ENCODE measurements at places on chromosomes 7 and 10.
A peak's percentile ranks its signal among the peaks of the same experiment; 100 is the strongest.

- DNase-seq = peak; percentile 41
These were observed 13.6 kb downstream of the GIMAP4 start for GRCh38 chr7:150580638-150581394.

DNA sequence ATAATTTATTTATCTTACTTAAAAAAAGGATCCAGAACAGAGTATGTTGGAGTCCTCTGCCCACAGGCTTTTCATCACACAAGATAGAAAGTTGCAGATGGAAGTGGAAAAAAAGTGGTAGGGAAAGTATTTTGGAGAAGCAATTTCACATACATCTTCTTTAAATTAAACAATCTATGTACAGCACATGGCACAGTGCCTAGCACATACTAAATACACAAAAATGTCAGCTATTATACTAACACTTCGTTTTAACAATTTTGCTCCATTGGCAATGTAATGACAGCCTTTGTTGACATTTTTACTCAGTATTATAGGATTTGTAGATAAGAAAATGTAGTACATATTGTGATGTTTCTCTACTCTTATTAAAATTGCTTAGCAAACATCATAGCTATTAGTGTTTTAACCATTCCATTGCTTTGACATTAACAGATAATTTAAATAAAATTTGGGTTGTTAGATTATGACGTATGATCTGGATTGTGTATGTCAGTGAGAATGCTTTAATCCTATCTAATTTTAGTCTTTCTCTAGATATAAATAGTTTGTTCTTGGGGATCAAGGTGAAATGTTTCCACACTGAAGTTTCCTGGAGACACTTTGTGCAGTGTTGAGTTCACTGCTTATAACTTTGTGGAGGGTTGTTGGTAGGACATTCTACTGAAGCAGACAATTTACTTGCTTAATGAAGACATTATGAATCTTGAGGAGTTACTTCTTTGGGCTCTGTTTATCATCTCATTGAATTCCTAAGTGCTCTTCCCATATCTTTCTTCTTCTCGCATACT, 202.8 kb upstream of the DKK1 start:
- no peak for DNase-seq

DNA sequence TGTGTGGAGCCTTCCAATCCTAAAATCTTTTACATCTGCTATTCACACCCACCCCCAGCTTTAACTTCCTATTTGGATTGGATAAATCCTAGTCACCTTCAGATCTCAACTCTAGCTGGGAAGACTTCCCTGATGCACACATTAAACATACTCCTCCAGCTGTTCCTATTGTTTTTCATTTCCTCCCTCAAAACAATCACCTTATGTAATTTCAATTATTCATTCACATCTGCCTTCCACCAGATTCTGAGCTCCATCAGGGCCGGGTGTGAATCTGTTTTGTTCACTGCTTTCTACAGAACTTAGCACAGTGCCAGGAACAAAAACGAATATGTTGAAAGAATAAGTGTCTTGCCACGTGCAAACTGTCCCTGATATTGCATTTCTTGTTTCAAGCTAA, 497.4 kb downstream of the PLXDC2 start:
- no peak for DNase-seq

DNA sequence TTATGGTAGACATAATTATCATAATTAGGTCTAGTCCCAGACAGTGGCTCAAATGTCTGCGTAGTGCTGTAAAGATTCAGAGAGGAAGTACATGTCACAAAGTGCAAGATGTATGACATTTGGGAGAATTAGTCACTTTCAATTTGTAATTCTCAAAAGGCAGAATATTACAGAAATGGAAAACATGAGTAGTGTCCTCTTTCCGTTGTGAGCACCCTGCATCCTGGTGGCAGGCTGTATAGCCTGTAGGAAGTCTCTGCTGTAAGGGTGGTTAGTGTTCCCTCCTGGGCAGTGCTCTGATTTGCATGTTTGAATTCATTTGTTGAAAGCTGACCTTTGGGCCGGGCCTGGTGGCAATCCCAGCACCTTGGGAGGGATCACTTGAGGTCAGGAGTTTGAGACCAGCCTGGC, 17.0 kb downstream of the CDK14 start:
- no peak for DNase-seq

DNA sequence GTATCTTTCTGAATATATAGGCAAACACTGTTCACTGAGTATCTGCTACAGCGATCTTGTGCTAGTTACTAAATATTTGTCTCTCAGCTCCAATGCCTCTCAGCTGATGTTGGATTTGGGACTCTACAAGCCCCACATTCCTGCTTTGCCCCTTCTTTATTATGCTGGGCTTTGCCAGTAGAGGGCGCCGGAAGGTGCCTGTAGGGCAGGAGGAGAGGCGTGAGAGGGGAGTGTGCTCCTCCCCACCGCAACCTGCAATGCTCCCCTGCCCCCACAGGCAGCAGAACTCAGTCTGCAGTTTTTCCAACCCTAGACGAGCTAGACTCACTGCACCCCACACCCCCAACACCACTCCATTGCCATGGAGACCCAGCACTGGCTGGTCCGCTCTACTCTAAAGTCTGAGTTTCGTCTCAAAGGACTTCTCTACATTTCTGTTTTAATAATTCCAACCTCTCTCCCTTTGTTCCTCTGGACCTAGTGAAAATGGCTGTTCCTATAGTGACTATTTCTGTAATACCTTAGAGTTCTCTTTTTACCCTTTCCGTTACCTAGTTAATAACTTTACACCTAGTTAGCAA, 337.6 kb downstream of the CCSER2 start:
- DNase-seq = no peak

- DNase-seq = no peak
These were observed 135.1 kb upstream of the ZWINT start for GRCh38 chr10:56496186-56496486.

- DNase-seq = no peak
These were observed 367.8 kb upstream of the C7orf33 start for GRCh38 chr7:148222721-148223120.

DNA sequence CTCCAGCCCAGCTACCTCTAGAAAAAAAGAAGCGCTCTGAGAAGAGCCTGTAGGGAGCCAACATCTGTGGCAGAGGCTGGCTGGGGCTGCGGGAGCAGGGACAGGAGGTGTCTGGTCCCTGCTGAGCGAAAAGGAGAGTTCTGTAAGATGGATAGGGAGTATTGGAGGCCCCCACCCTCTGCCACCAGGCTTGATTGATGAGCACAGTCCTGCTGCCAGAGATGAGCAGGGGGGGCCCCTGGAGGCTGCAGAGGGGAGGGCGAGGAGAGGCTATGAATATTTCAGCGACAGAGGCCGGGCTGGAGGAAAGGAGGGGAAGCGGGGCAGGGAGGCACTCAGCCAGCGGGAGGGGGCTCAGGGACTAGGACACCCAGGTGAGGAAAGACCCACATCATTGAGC, 44.5 kb upstream of the HSPB1 start:
- DNase-seq = no peak

- DNase-seq = no peak
These were observed 339.7 kb downstream of the THSD7A start for GRCh38 chr7:11492307-11492706.

GRCh38 chr7:356087-356486, 66.1 kb downstream of the FOXL3 start:
- DNase-seq = no peak

DNA sequence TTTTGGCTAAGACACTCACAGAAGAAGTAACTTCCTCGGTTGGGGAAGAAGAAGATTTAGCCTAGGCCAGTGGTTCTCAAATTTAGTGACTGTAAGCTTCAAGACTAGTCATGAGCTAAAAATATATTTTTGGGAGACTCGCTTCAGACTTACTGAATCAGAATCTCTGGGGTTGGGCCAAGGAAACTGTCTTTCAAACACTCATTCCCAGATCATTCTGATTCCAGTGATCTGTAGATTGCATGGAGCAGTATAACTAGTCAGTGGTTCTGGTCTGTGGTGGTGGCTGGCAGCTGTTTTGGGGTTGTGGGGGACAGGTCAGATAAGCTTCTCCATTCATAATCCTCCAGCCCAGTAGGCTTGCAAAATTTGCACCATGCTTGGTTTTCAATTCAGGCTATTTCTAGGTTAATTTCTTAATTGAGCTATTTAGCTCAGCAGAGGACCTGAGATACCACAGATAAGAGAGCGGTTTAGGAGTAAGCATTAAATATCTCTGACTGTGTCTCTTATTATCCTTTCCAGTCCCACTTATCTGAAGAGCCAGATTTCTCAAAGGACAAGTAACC, 3.8 kb upstream of the KAT6B start:
- no peak for DNase-seq

DNA sequence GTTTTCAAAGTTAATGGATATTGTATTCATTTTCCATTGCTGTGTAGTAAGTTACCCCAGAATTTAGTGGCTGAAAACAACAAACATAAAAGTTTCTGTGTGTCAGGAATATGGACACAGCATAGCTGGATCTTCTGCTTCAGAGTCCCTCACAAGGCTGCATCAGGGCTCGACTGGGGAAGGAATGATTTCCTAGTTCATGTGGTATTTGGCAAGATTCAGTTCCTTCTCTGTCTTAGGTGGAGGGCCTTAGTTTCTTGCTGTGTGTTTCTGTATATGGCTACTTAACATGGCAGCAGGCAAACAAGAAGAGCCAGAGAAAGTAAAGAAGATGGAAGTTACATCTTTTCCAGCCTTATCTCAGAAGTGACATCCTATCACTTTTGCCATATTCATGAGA, 51.1 kb downstream of the TPST1 start:
- no peak for DNase-seq

GRCh38 chr10:34612446-34612845, 202.7 kb downstream of the PARD3 start:
- DNase-seq = no peak

GRCh38 chr10:71482620-71483019, 85.9 kb downstream of the CDH23 start:
- no peak for DNase-seq
